Stimulated activated CD4-positive, alpha-beta T cell treated with anti-CD3 and anti-CD28 coated beads, Interleukin-1b, Interleukin-23, amount 100 ng/mL, for 48 hours (primary cell): ENCODE measurements at places on chromosomes 12 and 14.

- DNase-seq = no peak
These were observed 85.9 kb downstream of the ST8SIA1 start for GRCh38 chr12:22248571-22249115.

DNA sequence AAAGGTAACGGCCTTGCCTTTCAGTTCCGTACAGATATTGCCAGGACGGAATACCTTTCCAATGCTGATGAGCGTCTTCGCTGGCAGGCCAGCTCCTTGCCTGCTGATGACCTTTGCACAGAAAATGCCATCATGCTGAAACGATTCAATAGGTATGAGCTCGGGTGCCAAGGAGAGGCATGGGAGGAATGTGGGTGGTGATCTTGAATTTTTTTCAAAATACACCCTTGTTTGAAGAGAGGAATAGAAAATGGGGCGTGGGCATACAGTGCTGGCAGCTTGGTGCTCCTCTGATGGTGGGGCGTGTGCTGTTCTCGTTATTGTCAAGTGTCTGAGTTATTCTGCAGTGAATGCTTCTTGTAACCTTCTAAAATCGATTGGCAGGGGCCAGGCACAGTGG lies 52.5 kb downstream of the HSP90AA1 start:
- DNase-seq = no peak

GRCh38 chr14:98350213-98350612 lies 921.8 kb downstream of the BCL11B start:
- no peak for DNase-seq

DNA sequence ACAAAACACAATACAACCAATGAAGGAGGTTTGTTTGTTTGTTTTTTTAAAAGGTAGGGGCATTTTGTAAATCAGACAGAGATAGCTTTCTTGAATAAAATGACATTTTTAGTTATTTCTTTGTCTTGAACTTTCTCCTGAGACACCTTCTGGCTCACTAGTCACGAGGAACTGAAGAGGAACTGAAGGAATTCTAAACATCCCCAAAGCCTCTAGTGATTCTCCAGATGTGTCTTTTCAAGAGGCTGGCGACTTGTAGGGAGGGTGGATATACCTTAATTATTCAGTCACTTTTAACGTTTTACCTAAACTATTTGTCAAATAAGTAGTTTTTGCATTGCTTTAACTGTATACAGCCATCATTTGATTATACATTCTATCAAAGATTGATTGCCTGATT lies 211.2 kb upstream of the LRIG3 start:
- no peak for DNase-seq

DNA sequence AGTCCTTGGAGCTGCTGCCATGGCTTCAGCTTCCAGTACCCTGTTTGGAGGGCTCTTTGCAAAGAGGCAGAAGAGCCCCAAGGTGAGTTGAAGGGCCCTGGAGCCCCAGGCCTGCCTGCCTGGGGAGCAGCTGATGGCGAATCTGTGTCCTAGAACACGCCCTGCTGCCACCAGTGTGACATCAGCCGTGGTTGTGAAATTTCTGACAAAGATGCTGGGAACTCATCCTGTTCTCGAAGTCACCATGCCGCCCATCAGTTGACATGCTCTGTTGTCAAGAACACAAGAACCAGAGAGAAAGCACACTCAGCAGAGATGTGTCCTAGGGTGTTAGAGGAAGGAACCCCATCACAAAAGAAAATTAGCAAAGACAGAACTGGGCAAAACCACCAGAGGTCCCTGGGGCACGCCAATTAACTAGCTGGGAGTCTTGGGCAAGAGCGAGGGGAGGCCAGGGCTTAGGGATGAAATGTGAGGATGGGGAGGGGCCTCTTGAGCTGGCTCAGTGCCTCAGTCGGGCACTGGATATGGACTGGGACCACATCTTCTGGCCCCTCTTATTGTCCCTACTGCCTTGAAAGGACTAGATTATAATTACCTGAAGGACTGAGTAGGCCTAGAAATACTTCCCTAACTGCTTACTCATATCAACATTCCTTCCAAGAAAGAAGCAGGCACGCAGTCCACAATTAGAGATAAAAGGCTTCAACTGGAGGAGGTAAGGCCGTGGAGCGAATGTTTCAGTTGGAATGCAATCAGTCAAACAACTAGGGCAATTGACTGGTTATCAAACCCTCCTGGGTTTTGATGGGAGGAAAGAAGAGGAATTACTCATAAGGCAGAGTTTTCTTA lies 163.1 kb downstream of the CACNA1C start:
- DNase-seq = no peak
